ENCODE measurements at places on chromosomes 6 and 20.

- DNase-seq, result no peak
Observed at GRCh38 chr6:130744576-130745366, 82.4 kb upstream of the SMLR1 start.

DNA sequence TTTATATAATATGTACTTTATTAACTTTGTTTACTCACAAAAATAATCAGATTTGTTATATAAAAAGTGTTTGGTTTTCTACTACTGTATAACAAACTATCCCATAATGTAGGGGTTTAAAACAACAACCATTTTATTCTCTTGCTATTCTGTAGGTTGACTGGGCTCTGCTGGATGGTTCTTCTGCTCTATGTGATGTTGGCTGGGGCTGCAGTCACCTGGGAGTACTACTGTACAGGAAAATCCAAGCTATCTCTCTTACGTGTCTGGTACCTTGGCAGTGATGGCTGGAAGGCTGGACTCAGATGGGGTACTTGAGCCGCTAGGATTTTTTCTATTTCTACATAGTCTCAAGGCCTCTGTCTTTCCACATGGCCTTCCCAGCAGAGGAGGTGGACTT, 44.0 kb upstream of the UBR2 start:
- no peak for DNase-seq

- DNase-seq, result no peak
Observed at GRCh38 chr6:163599136-163599535, 184.6 kb downstream of the QKI start.

DNA sequence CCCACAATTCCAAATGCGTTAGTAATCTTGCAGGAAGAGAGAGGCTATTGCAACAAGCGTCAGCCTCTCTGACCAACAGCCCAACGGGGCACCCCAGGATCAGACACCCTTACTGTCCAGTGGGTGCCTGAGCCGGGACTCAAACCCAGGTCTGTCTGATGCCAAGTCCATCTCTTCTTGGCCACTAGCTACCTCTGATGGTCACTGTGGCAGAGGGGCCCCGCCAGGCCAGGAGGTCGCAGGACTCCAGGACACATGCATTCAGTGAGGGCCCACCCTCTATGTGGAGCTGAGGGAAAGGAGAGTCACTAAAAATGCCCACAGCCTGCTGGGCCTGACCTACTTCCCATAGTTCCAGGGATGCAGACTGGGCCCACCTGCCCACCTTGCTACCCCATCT, 83.3 kb downstream of the PREX1 start:
- DNase-seq, result no peak

GRCh38 chr6:134502614-134503549, 185.0 kb upstream of the SGK1 start:
- no peak for DNase-seq

GRCh38 chr6:56387621-56388414, 140.4 kb upstream of the COL21A1 start:
- no peak for DNase-seq

DNA sequence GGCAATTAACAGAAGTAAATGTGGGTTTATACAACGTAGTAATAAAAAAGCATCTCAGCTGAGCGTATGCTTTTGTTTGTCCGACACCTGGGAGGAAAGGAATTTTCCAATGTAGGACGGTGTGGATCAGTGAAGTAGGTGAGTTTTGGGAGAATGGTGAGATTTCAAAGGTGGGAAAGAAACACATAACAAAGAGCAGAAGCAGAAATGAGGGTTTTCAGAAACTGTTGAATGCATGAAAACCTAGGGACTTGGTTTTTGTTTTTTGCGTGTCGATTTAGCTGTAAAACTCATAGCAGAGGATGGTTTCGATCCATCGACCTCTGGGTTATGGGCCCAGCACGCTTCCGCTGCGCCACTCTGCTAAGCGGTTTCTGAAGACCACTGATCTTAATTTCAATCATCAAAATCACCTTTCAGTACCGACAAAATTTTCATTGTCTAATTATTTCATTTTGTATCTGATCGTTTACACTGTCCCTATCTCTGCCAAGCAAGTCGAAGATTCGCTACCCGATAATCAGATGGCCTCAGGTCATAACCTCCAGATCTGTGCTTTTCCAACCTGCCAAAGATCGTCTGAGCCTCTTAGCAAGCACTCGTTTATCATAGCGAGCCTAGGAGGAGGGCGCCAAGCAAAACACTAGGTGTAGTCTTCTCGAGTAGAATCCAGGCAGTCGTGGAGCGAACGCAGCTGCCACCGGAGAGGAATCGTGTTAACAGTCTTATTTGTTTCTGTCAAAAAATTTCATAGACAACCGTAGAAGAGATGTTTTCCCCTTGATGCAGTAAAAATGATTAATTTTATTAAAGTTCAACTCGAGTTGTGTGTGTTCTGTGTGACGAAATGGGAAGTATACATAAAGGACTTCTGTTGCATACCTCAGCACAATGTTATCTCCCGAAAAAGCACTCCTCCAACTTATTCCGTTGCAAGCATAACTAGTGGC, 20.9 kb upstream of the POM121L2 start:
- DNase-seq, result no peak

- DNase-seq, result no peak
Observed at GRCh38 chr6:109801794-109802193, 110.7 kb downstream of the FIG4 start.

DNA sequence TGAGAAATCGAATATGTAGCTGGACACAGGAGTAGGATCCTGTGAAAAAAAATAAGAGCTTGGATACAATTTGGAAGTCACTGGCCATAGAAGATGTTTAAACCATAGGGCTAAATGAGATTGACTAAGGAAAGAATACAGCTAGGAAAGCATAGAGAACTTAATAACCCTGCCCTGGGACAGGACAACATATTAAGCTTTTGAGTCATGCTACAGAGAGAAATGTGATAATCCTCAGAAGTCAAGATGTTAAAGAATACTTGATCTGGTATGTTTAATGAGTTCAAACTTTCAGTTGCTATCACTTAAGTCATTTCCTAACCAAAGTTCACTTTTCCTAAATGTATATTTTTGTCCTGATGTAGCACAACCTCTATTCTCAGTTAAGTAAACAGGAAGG, 154.6 kb upstream of the TSHZ2 start:
- no peak for DNase-seq

DNA sequence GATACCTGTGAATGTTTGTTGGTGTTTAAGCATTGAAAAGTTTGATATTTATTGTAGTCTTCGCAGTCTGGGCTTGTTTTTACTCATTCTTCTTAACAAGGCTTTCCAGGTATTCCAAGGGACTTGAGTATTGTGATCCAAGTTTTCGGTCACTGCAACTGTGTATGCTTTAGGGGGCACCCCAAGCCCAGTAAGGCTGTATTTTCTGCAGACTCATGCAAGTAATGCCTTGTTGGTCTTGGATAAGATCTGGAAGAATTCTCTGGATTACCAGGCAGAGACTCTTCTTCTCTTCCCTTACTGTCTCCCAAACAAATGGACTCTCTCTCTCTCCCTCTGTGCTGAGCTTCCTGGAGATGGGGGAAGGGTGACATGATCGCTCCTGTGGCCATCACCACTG, 82.1 kb downstream of the RFPL4B start:
- DNase-seq, result no peak

- no peak for DNase-seq
Observed at GRCh38 chr20:9723501-9724202, 115.2 kb downstream of the PAK5 start.

- DNase-seq, result no peak
Observed at GRCh38 chr6:158517581-158517980, 42.3 kb upstream of the TMEM181 start.

DNA sequence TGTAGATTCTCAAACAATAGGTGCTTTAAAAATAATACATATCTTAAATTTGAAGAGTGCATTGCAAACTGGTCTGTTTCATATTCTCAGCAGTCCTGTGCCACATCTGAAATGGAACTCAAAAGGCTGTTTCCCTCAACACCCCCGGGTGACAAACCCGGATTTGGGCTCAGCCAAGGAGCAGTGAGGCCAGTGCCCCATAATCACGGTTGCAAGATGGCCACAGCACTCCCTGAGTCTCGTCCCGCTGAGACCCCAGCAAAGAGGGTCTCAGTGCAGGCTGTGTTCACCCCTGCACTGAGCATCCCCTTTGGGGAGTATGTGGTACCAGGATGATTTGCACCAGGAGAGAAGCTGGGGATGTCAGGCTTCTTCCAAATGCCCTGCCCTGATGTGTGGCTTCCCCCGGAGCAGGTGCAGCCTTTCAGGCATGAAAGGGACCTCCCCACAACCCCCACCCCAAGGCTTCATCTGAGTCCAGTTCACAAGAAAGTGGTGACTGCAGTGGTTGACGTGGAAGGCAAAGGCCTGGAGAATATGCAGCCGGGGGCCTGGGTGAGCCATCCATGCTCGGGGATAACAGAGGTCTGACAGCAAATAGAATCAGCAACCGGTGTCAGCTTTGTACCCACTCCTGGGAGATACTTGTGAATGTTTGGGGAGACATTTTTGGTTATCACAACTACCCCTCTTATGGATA, 202.9 kb downstream of the SYNDIG1 start:
- no peak for DNase-seq

DNA sequence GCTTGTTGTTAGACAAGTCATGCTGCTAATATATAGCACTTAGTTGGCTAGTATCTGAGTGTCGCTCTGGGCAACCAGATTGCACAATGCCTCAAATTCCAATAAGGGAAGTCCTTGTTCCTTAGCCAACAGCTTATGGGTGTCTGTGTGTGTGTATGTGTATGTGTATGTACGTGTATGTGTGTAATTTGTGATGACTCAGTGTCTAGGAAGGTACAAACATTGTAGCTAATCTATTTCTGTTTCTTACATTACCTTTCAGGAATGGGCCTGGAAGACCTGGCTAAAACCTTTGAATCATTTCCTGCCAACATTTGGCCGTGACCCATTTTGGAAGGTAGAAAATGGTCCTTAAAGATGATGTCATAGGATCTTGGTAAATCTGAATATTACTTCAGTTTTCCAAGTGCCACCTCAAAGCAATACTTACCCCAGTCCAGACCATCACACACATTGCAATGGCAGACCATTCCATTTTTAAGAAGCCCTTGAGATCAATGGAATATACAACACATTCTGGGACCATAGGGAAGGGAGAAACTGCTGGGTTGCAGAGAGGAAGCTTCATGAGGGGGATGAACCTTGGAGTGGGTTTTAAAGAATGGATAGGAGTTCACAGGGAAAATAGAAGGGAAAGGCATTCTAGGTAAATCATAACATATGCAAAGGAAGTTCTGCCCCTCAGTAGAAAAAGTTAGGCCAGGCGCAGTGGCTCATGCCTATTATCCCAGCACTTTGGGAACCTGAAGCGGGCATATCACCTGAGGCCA, 25.1 kb downstream of the NEDD9 start:
- DNase-seq, result no peak

- no peak for DNase-seq
Observed at GRCh38 chr6:117404548-117404947, 21.2 kb downstream of the ROS1 start.

GRCh38 chr6:54525731-54526130, 217.5 kb downstream of the TINAG start:
- no peak for DNase-seq

DNA sequence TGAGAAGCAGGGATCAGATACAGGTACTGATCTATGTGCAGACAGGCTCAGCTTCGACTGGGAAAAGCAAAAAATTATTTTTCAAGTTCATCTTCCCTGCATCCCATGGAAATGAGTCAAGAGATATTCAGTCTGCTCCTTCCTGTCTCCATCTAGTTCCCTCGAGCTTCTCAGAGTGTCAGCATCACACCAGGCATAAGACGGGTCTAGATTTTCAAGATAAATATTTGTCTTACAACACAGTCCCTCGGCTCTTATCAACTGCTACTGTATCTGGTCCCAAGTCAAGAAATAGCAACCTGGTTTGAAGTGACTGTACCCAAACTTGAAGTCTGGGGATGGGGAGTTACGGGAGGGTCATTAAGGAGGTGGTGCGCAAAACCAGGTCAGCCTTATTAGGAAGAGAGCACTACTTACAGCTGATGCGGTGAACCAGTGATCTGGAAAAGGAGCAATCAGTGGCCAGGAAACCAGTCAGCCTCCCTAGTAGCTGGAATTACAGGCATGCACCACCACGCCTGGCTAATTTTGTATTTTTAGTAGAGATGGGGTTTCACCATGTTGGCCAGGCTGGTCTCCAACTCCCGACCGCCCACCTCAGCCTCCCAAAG, 29.7 kb downstream of the ZMYND8 start:
- no peak for DNase-seq

DNA sequence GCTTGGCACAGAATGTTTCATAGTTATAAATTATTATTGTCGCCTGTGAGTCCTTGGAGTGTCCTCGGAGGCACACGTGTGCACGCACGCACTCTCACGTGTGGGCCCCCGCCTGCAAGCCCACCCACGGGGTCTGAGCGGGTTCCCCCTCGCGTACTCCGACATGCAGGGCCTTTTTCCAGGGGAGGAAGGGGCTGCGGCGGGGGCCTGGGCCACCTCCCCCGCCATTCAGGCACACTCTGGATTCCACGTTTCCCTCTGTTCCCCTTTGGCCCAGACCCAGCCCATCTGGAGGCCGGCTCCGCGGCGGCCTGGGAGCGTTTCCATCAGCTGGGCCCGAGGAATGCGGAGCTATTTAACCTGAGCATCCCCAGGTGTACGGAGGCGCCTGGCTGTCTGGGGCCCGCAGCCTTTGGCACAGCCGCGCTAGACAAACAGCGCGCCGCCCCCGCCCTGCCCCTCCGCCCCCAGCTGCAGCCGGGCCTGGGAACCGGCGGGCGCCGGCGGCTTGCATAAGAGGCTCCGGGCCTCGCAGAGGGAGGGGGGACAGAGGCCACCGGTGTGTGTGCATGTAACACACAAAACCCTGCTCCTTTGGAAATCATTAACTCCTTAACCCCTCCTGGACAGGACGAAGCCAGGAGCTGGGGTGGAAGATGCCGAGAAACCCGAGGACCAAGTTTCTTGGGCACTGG, 3.3 kb downstream of the ID1 start:
- DNase-seq, result no peak

DNA sequence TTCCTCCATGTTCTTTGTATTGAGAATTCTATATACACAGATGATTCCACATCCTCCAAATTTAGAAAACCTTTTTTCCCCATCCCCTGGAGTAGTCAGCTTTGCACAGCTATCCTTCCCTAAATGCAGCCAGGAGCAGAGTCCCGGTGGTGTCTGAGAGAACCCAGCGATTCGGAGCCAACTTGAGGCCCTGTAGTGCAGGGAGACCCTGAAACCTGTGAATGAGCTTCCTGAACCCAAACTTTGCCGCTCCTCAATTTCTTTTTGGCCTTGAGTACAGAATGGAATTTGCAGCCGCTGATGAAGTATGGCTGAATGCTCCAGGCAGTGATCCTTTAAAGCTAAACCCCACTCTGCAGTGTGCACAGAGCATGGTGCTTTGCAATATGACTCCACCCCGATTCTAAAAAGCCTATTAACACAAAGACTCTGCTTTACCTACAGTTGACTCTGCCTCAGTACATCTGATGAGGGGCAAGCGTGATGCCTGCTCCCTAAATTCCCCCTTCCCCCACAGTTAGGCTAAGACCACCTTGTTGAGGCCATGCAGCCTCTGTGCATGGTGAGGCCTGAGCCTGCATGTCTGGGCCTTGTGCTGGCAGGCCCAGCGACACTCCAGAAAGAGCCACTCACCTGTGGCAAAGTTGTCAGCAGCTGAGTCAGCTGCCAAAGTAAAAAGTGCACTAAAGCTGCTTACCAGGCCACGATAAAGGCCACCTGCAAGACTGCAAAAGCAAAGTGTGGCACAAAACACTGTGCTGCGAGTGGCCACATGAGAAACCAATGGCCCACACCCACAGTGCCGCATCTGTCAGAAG, 82.1 kb downstream of the PLEKHG1 start:
- no peak for DNase-seq
